ENCODE measurements at places on chromosomes 4 and X. TPM values are rescaled to one million over a fixed set of nuclear protein-coding genes. Genes with fewer than 3 reads are reported as not detected.

Gene DDX53
- total RNA-seq = not detected

Gene RASSF6
- not detected for total RNA-seq

Gene SPANXA2
- total RNA-seq = not detected

Gene FMR1NB
- not detected for total RNA-seq

Gene OPHN1
- total RNA-seq = 27.1 TPM

Gene ALAS2
- 0.30 TPM for total RNA-seq

Gene NXT2
- total RNA-seq = 6.9 TPM

Gene TEX11
- total RNA-seq = not detected

Gene VSIG1
- not detected for total RNA-seq

Gene COX7B2
- total RNA-seq = not detected

Gene GRSF1
- 37.7 TPM for total RNA-seq

Gene GPC3
- total RNA-seq = 60.5 TPM

Gene LRAT
- total RNA-seq = 0.60 TPM

Gene CCKAR
- total RNA-seq = not detected

Gene AR
- total RNA-seq = 17.6 TPM

Gene PNMA5
- not detected for total RNA-seq

Gene EDA2R
- 2.7 TPM for total RNA-seq

Gene GABRE
- 14.5 TPM for total RNA-seq
